Motor neuron (in vitro differentiated cells): ENCODE measurements at places on chromosomes 11 and 22. TPM values are rescaled to one million over a fixed set of nuclear protein-coding genes. Genes with fewer than 3 reads are reported as not detected.

GRCh38 chr11:8256271-8257002, 7.2 kb downstream of the LMO1 start:
- ATAC-seq, result no peak

- peak; percentile 94 for ATAC-seq
These were observed 22.1 kb upstream of the SYT7 start for GRCh38 chr11:61602775-61603569.

KCNJ1 gene
- total RNA-seq, result 0.34 and 0.47 TPM in 2 replicates

SF3B2 gene
- 191 and 195 TPM in 2 replicates for total RNA-seq

SCGB2A2 gene
- total RNA-seq, result 0.14 TPM in 1 of 2 replicates, not detected in the other
